ENCODE measurements at places on chromosomes 3 and 15.

DNA sequence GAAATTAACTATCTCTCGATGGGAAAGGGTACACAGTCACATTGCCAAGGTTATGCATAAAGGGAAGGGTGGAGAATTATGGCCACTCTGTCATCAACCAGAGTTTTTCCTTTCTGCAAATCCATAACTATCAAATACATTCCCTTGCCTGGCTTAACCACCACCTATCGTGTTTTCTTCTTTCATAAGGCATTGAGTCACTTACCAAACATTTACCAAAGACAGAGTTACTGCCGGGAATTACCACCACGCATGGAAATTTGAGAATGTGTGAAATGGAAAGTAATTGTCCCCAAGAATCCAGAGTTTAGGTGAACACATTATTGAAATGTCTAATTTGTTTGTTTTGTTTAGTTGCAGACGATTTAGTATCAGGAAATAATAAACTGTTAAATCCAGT, 134.3 kb upstream of the LRRN1 start:
- no peak for ATAC-seq
- no peak overlapping the region for H3K27ac ChIP-seq
- H3K4me3 ChIP-seq, result no peak overlapping the region
- H3K4me1 ChIP-seq, result no peaks in the 10 kb centered on the region

GRCh38 chr3:129554356-129555152, 11.6 kb downstream of the H1-8 start:
- H3K36me3 ChIP-seq, result no peaks in the 10 kb centered on the region
- ATAC-seq, result no peak
- H3K27me3 ChIP-seq, result no peaks in the 10 kb centered on the region
- peak overlapping the region; percentile 24 for H3K27ac ChIP-seq
- H3K4me1 ChIP-seq, result peaks cover 60% of the 10 kb centered on the region

DNA sequence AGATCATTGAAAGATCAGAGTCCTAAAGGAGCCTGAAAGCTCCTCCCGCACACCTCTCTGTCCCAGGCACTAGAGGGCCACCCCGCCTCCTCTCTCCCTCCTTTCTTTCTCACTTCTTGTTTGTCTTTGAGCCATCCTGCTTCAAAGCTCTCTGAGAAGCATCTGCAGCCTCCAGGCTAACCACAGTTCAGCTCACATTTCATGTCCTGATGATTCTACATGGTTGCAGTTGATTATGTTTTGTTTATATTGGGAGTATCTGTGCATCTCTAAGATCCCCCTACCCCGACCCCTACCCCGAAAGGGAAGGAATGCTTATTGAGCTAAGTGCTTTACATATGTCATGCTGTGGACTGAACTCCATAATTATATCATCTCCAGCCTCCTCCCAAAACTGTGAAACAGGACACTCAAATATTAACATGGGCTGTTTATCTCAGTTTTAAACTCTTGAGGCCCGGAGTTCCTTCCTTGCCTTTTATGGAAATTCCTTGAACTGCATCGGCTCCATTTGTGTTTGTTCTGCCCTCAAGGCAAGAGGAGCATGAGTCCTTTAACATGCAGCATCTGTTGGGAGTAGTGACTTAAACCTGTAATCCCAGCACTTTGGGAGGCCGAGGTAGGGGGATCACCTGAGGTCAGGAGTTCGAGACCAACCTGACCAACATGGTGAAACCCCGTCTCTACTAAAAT, 30.9 kb downstream of the MGLL start:
- peak overlapping the region; percentile 80 for H3K27ac ChIP-seq
- H3K4me3 ChIP-seq, result no peak overlapping the region
- peaks cover 81% of the 10 kb centered on the region for H3K4me1 ChIP-seq
- H3K27me3 ChIP-seq, result no peaks in the 10 kb centered on the region

DNA sequence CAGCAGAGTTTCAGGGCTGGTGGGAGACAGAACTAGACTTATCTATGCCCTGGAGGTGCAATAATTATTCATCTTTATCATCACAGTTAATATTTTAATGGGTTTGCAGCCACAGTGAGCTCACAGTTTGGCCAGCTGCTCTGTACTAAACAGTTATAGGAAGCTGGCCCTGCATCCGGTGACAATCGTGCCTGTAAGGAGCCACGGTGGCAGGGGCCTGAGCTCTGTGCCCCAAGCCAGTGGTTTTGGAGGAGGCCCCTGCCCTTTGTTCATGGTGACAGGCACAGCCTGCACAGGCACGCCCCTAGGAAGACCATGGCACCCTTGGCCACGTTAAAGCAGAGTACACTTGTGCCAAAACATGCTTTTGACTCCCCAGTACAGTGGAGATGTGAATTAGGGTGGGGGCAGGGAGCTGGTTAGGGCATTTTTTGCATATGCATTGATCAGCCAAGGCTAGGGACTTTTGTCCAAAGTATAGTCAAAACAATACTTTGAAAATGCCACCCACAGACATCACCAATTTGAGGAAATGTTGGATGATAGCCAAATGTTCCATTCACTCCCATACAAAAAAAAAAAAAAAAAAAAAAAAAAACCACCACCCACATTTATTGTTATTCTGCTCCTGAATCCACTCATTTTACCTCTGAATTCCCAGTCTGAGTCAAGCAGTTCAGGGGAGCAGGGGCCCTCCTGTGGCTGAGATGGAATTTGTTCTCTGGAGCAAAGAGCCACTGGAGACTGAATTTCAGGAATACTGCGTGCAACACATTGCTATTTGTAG, 3.4 kb upstream of the RFTN1 start:
- peak; percentile 32 for ATAC-seq
- H3K4me1 ChIP-seq, result peaks cover 9% of the 10 kb centered on the region
- peak overlapping the region; percentile 5 for H3K27ac ChIP-seq
- no peaks in the 10 kb centered on the region for H3K36me3 ChIP-seq
- H3K27me3 ChIP-seq, result no peaks in the 10 kb centered on the region

- H3K4me3 ChIP-seq, result peak overlapping the region; percentile 64
- H3K27me3 ChIP-seq, result no peaks in the 10 kb centered on the region
- peaks cover 3% of the 10 kb centered on the region for H3K4me1 ChIP-seq
- peak; percentile 92 for ATAC-seq
- peak overlapping the region; percentile 89 for H3K27ac ChIP-seq
These were observed 65.1 kb upstream of the HES1 start for GRCh38 chr3:194070634-194071409.

DNA sequence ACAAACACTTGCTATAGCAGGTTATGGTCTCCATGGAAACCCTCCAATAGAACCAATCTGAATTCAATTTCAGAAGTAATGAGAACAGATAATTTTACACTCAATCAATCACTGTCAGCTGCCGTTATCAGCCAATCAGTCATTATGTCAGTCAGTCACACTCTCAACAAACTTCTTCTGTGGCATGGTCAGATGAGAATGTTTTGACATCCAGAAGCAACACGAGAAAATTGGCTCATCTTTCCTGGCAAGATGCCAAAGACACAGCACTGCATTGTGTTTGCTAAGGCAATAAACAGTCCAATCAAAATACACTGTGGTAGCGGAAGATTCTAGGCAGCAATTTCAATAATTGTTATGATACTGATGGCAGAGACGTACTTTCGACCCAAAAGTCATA, 190.7 kb downstream of the RORA start:
- no peaks in the 10 kb centered on the region for H3K4me1 ChIP-seq
- H3K4me3 ChIP-seq, result no peak overlapping the region

DNA sequence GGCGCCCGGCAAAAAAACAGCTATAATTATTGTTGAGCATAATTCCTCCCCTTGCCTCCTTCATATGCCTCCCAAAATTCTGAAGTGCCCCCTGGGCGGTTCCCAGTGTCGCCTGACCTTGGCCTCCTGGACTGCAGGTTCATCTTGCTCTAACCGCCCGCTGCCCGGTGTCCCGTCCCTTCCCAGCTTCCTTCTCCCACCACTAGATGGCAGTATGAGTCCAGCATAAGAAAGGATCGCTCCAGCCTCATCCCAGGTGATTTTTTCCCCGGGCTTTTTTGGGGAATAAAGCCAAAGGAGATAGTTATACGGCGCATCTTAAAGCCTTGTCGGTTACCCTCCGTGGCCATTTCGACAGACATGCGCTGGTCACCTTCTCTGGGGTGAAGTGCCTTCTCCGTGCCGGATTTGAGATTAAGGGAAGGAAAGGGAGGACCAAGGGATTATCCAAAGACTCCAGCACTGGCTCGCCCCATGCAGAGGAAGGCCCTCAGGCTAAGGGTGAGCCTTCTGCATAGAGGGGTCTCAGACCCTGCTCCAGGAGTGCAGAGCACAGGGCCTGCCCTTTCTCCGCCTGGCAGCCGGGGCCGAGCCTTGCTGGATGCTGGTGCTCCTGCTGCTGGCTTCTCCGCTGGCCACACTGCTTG, 45.8 kb upstream of the TRA2B start:
- ATAC-seq, result peak; percentile 85
- peaks cover 10% of the 10 kb centered on the region for H3K27me3 ChIP-seq
- no peaks in the 10 kb centered on the region for H3K4me1 ChIP-seq
- no peak overlapping the region for H3K27ac ChIP-seq
- no peak overlapping the region for H3K4me3 ChIP-seq

DNA sequence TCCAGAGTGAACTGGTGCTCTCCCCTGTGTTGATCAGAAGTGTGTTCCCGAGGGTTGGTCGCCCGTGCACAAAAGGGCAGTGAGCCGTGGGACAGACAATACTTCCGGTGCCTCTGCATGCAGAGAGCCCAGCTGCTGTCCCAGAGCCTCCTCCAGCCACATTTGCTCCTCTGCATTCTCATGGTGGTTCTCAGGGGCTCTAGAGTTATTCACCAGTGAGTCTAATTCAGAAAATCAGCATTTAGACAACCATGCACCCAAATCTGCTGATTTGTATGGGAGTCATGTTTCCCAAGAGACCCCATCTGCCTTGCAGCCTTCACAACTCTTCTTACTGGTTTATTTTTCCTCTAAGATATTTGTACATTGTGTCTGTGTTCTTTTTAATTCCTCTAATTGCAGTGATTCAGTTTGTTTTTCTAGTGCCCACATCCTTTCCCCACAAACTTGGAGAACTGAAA, 107.0 kb upstream of the SPRED1 start:
- ATAC-seq, result no peak
- H3K27me3 ChIP-seq, result no peaks in the 10 kb centered on the region
- no peak overlapping the region for H3K4me3 ChIP-seq
- no peak overlapping the region for H3K27ac ChIP-seq
- H3K4me1 ChIP-seq, result no peaks in the 10 kb centered on the region
- H3K36me3 ChIP-seq, result no peaks in the 10 kb centered on the region

- peak overlapping the region; percentile 22 for H3K27ac ChIP-seq
- H3K4me1 ChIP-seq, result peaks cover 22% of the 10 kb centered on the region
- peaks cover 15% of the 10 kb centered on the region for H3K36me3 ChIP-seq
These were observed 49.1 kb downstream of the PDHB start for GRCh38 chr3:58384381-58385090.

DNA sequence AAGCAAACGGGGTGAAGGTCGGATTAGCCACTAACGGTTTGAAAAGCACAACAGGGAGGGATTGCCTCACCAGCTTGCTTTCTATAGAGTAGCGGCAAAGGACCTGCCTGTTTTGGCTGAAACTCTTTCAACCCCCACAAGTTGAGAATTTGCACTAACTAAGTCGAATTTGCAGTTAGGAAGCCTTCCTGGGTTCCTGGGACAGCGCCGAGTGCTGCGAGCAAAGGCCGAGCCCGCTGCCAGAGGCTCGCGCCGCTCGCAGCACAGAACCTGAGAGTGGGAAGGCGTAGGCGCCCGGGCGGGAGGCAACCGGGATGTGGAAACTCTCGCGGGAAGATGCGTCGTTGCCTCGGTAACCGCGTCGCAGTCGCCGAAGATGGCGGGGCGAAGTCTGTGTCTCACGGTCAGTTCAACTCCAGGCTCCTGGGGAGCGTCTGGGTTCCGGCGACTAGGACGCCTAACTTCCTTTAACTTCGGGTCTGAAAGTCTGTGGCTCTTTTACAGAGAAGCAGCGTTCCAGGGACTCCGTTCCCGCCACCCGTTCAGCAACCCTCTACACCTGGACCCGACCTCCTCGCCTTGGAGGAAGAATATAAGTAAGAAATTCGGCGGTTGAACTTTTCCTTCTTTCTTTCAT, at the start of gene TEX9:
Gene TEX9, plus strand, starts transcription at position 352 of the 637 bp plus-strand sequence. Its CDS starts 25 bp downstream, at position 377.
- peak within 1 kb of the TSS; percentile 50 for H3K4me3 ChIP-seq
- H3K27ac ChIP-seq, result no peak within 1 kb of the TSS
- H3K4me1 ChIP-seq, result no peaks in the 10 kb centered on the region
- H3K27me3 ChIP-seq, result no peaks in the 10 kb centered on the region

- no peaks in the 10 kb centered on the region for H3K36me3 ChIP-seq
- H3K27ac ChIP-seq, result no peak overlapping the region
- no peak overlapping the region for H3K4me3 ChIP-seq
These were observed 4.0 kb downstream of the PATL2 start for GRCh38 chr15:44706946-44707636.

DNA sequence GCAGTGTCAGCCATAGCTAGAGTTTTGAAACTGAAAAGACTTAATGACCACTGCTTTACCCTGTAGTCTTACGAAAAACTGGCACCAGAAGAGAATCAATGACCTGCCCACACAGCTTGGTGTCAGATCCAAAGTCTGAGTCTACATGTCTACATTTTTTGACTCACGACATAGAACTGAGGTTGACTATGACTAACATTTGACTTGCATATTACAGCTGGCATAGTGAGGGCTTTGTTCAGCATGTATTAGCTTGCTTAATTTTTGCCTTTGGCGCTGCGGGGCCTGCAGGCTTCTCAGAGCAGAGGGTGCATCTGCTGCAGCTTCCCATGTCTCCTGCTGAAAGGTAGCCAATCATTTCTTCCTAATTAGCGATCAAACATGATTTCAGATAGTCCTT, 167.0 kb downstream of the EBLN2 start:
- peaks cover 8% of the 10 kb centered on the region for H3K27me3 ChIP-seq
- no peak for ATAC-seq
- H3K4me3 ChIP-seq, result no peak overlapping the region
- H3K27ac ChIP-seq, result no peak overlapping the region

- H3K36me3 ChIP-seq, result no peaks in the 10 kb centered on the region
These were observed 82.5 kb downstream of the AGBL1 start for GRCh38 chr15:86162172-86162591.

- ATAC-seq, result no peak
- no peaks in the 10 kb centered on the region for H3K36me3 ChIP-seq
- peaks cover 3% of the 10 kb centered on the region for H3K4me1 ChIP-seq
- H3K4me3 ChIP-seq, result no peak overlapping the region
- H3K27me3 ChIP-seq, result no peaks in the 10 kb centered on the region
- peak overlapping the region; percentile 68 for H3K27ac ChIP-seq
These were observed 89.6 kb downstream of the FILIP1L start for GRCh38 chr3:100024520-100025303.

GRCh38 chr3:166900866-166901577, 479.1 kb downstream of the ZBBX start:
- no peak overlapping the region for H3K27ac ChIP-seq
- H3K36me3 ChIP-seq, result no peaks in the 10 kb centered on the region
- ATAC-seq, result no peak
- no peak overlapping the region for H3K4me3 ChIP-seq
- no peaks in the 10 kb centered on the region for H3K4me1 ChIP-seq
- no peaks in the 10 kb centered on the region for H3K27me3 ChIP-seq

GRCh38 chr15:69172847-69173246, 12.4 kb downstream of the GLCE start:
- H3K27ac ChIP-seq, result no peak overlapping the region
- no peak for ATAC-seq
- no peaks in the 10 kb centered on the region for H3K27me3 ChIP-seq

GRCh38 chr15:55859681-55860080, 116.7 kb upstream of the PRTG start:
- no peaks in the 10 kb centered on the region for H3K27me3 ChIP-seq
- no peak overlapping the region for H3K4me3 ChIP-seq
- no peaks in the 10 kb centered on the region for H3K4me1 ChIP-seq
- peaks cover 63% of the 10 kb centered on the region for H3K36me3 ChIP-seq
- ATAC-seq, result no peak

GRCh38 chr15:101439920-101440319, 49.6 kb downstream of the PCSK6 start:
- ATAC-seq, result peak; percentile 38
- no peaks in the 10 kb centered on the region for H3K36me3 ChIP-seq
- no peak overlapping the region for H3K4me3 ChIP-seq

Measured in gastroesophageal sphincter (tissue), 4 donors.